ENCODE measurements at places on chromosomes 5 and 9.

- DNase-seq = no peak
Measured at GRCh38 chr5:3120028-3120427, 368.6 kb upstream of the IRX2 start.

DNA sequence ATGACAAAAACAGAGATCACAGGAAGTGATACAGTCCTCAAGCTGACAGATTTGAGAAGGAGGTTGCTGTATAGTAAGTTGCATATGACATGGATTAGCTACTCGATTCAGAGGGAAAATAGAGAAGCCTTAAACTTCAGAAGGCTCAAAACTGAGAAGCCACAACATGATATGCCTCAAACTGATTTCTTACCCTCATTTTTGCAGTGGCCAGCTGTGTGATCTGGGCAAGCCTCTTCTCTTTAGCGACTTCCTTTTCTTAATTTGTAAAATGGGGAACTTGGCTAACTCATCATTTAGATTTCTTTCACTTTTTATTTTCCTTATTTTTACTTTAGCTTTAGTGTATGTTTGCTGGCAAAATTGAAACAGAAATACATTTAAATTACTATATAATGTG lies 421.1 kb downstream of the KIF4B start:
- no peak for DNase-seq

- no peak for DNase-seq
Measured at GRCh38 chr5:30849931-30850710, 343.4 kb upstream of the CDH6 start.

GRCh38 chr5:97242341-97242740 lies 59.3 kb upstream of the RIOK2 start:
- no peak for DNase-seq

DNA sequence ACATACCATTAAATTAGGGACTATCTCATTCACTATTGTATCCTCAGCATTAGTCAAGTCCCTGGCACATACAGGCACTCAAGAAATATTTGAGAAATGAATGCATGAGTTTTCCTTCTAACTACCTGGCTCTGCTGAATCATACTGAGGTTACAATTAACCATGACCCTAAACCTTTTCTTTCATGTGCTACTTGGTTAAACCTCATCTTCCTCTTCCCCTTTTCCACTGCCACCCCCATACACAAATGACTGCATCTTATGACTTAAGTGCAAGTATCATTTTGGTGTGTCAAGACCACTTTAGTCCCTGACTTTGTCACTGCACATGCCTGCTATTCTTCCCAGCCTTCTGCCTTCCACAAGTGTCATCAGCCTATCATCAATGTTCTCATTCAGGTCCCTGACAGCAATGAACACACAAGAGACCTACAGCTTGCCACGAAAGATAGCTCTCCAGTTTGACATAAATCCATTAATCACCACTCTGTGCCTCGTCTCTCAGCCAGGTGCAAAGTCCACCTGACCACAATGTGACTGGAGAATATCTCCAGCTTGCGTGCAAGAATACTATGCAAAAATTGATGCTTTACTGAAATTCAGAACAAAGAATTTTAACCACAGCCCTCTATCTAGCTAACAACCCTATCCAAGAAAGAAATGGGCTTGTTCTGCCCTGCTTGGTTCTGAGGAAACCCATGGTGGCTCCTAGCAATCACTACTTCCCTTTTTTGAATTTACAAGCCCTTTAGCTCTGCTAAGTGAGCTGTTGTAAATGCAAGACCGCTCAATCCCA lies 74.5 kb downstream of the MAPKAP1 start:
- DNase-seq = no peak

DNA sequence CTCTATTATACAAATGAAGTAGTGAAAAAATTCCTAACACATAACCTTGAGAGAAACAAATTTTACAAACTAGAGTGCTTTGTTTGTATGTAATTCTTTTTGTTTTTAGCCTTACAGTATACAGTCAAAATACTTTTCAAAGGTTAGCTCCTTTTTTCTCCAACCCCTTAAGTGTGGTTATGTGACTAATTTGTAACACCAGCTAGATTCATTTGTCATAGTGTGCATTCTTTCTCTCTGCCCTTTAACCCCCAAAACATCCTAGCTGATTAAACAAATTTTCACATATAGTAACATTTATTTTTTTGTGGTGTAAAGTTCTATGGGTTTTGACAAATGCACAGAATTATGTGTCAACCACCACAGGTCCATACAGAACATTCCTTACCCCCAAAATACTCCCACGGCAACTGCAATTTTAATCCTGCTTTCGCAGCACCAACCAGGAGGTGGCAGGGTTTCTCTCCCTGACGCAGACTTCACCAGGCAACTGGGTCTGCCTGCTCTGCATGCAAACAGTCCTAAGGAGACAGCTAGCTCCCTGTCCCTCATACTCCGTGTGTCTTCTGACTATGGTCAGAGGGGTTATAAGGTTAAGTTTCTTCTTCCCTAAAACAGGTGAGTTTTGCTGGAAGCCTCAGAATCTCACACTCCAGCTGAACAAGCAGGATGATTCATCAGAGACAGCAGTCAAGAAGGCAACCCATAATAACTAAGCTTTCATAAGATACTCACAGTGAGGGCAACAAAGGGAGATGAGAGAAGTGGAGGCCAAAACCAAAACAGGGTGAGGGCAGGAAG lies 44.5 kb upstream of the NR5A1 start:
- peak; percentile 51 for DNase-seq

GRCh38 chr5:58786035-58786434 lies 203.2 kb downstream of the RAB3C start:
- DNase-seq = no peak

- DNase-seq = no peak
Measured at GRCh38 chr5:8376478-8376877, 507.5 kb downstream of the MTRR start.

GRCh38 chr5:93790401-93790800 lies 49.0 kb upstream of the POU5F2 start:
- peak; percentile 47 for DNase-seq

- no peak for DNase-seq
Measured at GRCh38 chr5:57313716-57314115, 139.9 kb downstream of the GPBP1 start.

DNA sequence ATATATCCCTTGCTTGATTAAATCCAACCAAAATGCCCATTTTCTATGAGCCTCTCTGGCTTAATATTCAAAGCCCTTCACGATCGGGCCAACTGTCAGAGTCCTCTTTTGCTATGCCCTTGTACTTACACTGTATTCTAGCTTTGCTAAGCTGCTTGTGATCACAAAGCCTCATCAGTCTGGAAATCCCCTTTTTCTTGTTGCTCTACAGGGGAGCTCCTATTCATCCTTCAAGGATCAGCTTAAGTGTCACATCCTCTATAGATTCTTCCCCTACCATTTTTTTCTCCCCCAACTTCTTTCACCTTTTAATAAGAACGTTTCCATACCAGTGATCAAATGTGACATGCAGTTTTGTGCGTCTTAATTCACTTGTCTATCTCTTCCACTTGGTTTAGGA lies 450.4 kb upstream of the CHD1 start:
- no peak for DNase-seq

- DNase-seq = no peak
Measured at GRCh38 chr9:82989929-82990328, 73.0 kb downstream of the RASEF start.

GRCh38 chr5:77218263-77218662 lies 7.8 kb downstream of the PDE8B start:
- DNase-seq = no peak

- no peak for DNase-seq
Measured at GRCh38 chr5:157808043-157808442, 50.9 kb downstream of the CLINT1 start.

DNA sequence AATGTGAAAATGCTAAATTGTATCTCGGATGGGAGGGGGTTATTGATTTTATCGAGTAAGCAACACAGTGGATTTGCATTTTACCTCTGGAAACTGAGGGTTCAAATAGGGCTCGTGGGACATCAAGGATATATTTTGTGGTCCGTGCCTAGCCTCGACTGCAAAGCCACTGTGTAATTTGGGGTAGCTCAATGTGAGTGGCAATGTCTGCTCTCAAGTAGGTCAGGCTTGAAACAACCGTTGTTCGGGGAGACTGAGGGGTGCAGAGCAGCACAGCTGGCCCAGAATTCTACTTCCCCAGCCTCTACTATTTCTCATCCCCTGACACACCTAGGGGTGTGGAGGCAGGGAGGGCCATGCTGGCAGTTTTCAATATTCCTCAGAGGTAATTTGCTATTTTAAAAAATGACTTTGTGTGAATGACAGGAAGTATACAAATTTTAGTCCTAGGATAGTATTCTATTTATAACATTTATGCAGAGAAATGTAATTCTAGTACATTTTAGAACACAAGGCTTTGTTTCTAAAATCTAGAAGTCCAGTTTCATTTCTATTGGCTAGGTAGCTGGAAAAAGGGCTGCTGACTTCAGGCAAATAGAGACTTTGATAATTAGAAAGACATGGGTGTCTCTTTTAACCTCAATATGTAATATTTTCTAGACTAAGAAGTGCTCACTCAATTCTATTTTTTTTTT lies 1.4 kb upstream of the DAB2 start:
- DNase-seq = no peak

DNA sequence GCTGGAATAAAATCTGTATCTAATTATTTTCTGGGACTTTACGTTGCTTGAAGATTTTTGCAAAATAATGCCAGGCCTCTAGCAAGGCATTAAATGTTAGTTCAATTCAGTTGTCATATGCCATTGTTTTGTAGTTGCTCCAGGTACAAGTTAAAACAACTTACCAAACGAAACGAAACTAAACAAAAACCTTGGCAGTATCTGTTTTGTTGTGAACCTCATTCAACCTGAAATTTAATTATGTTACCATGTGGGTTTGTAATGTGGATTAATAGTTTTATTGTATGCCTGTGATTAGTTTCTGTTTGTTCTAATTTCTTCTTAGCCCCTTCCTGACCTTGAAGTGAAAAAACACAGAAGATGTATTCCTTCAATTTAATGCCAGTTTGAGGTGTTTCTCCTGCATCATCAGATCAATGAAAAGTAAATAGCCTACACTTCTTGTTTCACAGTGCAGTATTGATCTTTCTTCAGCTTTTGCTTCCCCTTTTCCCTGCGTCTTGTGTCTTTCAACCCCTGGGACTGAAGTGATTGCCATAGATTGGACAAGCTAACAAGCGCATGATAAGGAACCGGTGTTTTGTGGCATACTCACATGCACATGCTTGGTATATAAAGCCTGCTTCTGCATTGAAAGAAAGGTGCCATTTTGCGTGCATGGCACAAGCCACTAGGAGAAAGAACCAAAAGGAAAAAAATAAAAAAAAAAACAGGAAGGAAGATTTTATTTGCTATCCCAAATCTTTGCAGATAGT lies 699.0 kb upstream of the ARRDC3 start:
- no peak for DNase-seq

DNA sequence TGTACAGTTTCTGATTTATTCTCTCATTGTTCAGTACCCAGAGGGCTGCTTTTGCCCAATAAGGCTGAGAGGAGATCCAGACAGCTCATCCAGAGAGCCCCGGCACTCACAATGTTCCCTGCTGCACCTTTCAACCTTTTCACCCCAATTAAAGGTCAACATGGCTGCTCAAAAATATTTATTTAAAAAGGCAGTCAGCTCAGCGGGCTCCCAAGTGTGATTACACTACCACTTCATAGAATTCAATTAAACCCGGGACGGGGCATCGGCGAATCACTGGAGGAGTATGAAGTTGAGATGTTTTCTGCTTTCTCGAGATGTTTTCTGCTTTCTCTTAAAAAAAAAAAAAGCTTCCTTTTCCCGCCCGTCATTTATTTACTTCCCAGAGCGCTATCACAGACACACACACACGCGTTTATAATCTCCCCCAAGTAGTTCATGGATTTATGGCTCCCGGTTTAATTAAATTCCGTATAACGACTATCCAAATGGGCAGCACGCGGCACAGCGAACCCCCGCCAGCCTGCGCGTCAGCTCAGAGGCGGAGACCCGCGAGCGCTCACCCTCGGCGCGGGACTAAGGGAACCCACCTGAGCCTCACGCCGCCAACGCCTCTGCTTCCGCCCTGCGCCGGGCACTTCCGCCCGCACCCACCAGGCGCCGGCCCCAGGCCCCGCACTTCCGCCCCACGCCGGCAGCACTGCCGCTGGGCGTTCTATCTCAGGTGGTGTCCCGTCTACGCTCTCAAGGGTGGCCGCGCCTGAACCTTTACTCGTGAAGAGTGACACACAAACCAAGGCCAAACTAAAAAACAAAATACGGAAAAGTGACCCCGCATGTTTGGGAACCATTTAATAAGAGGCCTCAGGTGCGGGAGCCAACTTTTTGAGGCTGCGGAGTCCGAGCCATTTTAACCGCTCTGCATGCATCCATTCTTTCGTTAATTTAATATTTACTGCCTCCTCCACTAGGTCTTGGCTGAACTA lies at the start of gene C5orf63:
C5orf63 (minus strand) TSS at position 642 of the 986 bp plus-strand sequence. CDS start 14,507 bp downstream, outside the sequence.
- DNase-seq = no peak

GRCh38 chr5:172007175-172008110 lies 1.0 kb upstream of the FBXW11 start:
- no peak for DNase-seq

GRCh38 chr9:93941493-93941892 lies 13.7 kb downstream of the BARX1 start:
- DNase-seq = no peak

DNA sequence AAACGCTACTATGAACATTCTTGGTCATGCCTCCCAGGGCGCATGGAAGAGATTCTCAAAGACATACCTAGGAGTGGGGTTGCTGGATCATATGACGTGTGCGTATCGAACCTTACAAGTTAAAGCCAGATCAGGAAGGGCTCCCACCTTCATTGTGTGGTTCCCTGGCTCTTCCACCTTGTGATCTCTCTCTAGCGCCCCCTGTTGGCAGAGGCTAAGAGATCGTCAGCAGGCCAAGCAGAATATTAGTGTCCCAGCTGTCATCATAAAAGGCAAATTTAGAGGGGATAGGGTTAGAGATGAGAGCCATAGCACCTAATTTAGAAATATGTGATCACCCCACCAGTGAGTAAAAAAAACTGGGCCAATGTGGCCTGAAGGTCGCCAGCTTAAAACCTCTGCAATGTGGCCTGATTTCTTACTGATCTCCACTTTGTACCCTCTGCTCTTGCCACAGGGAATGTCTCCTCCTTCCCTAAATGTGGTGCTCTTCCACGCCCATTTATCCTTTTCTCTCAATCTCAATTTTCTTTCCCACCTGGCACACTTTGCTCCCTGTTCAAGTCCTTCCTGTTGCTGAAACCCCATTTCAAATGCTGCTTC lies 91.7 kb upstream of the SHB start:
- no peak for DNase-seq

- DNase-seq = peak; percentile 60
Measured at GRCh38 chr5:109656829-109657228, 32.9 kb upstream of the MAN2A1 start.

DNA sequence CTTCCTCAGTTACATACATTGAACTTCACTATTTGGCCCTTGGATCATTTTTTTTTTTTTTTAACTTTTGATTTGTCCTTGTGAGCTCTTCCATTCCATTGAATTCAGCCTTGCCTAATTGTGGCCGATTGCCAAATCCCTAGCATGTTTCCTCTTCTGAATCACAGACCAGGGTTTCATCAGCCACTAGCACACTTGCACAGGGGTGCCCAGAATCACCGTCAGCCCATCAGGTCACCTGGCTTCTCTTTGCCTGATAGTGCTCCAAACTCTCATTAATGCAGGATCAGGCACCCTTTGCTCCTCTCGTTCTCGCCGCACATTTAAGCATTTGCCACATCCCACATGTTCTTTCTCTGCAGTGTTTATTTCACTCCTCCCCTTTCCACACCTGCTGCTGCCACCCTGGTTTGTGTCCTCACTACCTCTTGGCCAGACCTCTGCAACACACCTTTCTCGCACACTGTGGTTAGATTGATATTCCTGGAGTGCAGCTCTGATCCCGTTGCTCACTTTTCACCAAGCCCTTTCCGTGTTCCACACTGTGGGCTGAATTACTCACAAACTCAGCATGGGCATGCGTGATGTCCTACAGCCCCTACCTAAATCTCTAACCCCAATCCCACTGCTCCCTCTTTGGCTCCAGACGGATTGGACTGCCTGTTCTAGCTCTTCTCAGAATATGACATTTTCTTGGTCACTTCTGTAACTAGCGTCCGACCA lies 9.8 kb downstream of the PIK3R1 start:
- DNase-seq = peak; percentile 88
